ENCODE measurements at places on chromosomes 11 and 22. TPM values are rescaled to one million over a fixed set of nuclear protein-coding genes. Genes with fewer than 3 reads are reported as not detected.

TIMM10B gene
- 49.9 TPM for total RNA-seq

EMID1 gene
- not detected for total RNA-seq

ZNF215 gene
- 63.0 TPM for total RNA-seq

CBX7 gene
- total RNA-seq: 31.5 TPM

SMIM38 gene
- 0.11 TPM for total RNA-seq

GALR3 gene
- total RNA-seq: not detected

APIP gene
- 66.3 TPM for total RNA-seq

COX8A gene
- 448 TPM for total RNA-seq

MIAT gene
- 5.2 TPM for total RNA-seq

DEUP1 gene
- not detected for total RNA-seq

TMEM86A gene
- total RNA-seq: 2.7 TPM

WT1 gene
- total RNA-seq: not detected

INSC gene
- not detected for total RNA-seq

IGLL1 gene
- total RNA-seq: not detected

GAL3ST3 gene
- not detected for total RNA-seq

FERMT3 gene
- 167 TPM for total RNA-seq

MRGPRE gene
- not detected for total RNA-seq

YPEL1 gene
- 18.2 TPM for total RNA-seq

XBP1 gene
- total RNA-seq: 118 TPM

ADM2 gene
- 7.9 TPM for total RNA-seq

CTTN gene
- 9.3 TPM for total RNA-seq

ART1 gene
- not detected for total RNA-seq

RELA gene
- 82.5 TPM for total RNA-seq

OR2D2 gene
- 3.3 TPM for total RNA-seq

OVCH2 gene
- not detected for total RNA-seq

UPK3A gene
- total RNA-seq: not detected

SLC1A2 gene
- not detected for total RNA-seq

CARNS1 gene
- total RNA-seq: 0.41 TPM

RHOD gene
- not detected for total RNA-seq

CLCF1 gene
- total RNA-seq: not detected

RFPL2 gene
- total RNA-seq: not detected

SYT7 gene
- total RNA-seq: not detected

OR51B5 gene
- not detected for total RNA-seq

SPTBN2 gene
- 16.2 TPM for total RNA-seq

ALKBH3 gene
- total RNA-seq: not detected

PLXNB2 gene
- total RNA-seq: 38.9 TPM

CRYBA4 gene
- total RNA-seq: 1.3 TPM

PTDSS2 gene
- total RNA-seq: 30.3 TPM

MS4A4A gene
- not detected for total RNA-seq

CD6 gene
- not detected for total RNA-seq

P2RY2 gene
- total RNA-seq: not detected

ABCC8 gene
- total RNA-seq: not detected

GLYATL1 gene
- total RNA-seq: not detected

MS4A7 gene
- 2.4 TPM for total RNA-seq

WBP2NL gene
- 0.94 TPM for total RNA-seq

APLNR gene
- not detected for total RNA-seq

TBX10 gene
- total RNA-seq: 5.7 TPM

GGTLC2 gene
- not detected for total RNA-seq

MMP1 gene
- not detected for total RNA-seq

CKAP5 gene
- total RNA-seq: 243 TPM

APOBEC3B gene
- 31.1 TPM for total RNA-seq

MS4A12 gene
- total RNA-seq: not detected

GSTT2 gene
- not detected for total RNA-seq

KDELR3 gene
- total RNA-seq: not detected

FXYD2 gene
- not detected for total RNA-seq

BAIAP2L2 gene
- total RNA-seq: 1.9 TPM

LRRC51 gene
- total RNA-seq: 10.8 TPM

OR10D3 gene
- total RNA-seq: not detected
